Neural progenitor cell (in vitro differentiated cells): ENCODE measurements at places on chromosomes 3 and 15.

DNA sequence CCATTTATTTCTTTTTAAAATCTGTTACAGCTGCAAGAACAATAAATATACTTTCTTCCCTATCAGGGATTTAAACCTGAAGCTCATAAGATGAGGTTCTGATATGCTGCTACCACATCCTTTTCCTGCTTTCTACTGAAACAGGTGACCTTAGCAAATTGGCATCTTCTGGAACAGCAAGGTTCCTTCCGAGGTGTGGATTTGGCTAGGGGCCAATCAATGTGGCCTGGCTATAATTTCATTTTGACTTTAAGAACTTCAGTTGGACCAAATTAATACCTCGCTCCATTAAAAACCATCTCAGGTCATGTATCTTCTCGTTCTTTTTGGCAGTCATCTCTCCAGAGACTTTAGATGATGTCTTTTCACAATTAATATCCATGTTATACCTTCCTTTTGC is 53.4 kb upstream of the C3orf80 start:
- no peak for DNase-seq

DNA sequence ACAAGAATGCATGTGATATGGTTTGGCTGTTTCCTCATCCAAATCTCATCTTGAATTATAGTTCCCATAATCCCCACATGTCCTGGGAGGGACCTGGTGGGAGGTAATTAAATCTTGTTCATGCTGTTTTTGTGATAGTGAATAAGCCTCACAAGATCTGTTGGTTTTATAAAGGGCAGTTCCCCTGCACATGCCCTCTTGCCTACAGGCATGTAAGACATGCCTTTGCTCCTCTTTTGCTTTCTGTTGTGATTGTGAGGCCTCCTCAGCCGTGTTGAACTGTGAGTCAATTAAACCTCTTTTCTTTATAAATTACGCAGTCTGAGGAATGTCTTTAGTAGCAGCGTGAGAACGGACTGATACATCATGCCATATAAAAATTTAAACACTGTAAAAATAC is 1537.0 kb downstream of the OTOL1 start:
- no peak for DNase-seq

- no peak for DNase-seq
Observed at GRCh38 chr3:194101592-194102432, 34.1 kb upstream of the HES1 start.

- DNase-seq = no peak
Observed at GRCh38 chr3:185332026-185332735, 30.8 kb upstream of the MAP3K13 start.

DNA sequence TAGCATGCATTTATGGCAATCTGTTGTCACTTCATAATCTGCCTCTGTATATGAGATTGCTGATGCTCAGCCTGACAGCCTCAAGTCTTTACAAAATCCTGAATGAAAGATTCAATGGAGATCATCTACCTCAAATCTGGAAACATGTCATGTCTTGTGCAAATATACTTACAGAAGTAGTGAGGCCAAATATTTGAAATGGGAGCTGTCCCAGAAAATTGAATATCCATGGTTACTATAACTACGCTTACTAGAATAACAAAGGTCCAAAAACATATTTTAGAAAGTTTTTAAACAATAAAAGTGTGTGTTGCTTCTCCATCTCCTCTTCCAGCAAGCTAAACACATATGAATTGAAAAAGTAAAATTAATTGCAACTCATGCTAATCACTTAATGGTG is 133.2 kb upstream of the DPH6 start:
- DNase-seq = no peak

GRCh38 chr3:141816958-141817357 is 53.8 kb downstream of the GRK7 start:
- DNase-seq = no peak

DNA sequence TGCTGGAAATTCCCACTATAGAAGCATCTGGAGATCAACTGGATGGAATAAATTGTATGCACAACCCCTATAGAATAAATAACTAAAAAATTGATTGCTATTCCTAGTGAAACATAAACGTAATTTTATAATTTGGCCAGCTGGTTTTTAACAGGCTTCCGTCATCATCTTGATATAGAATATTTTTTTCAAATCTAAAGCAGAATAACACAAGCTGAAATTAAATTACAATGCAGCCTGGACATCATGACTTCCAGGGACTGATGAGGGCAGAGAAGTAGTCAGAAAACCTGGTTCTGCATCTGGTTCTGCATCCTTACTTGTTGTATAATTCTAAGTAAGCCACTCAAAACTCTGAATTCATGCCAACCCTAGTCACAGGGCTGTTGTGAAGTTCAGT is 146.1 kb downstream of the MEX3B start:
- no peak for DNase-seq

GRCh38 chr3:98519351-98519750 is 3.4 kb downstream of the CLDND1 start:
- DNase-seq = no peak

DNA sequence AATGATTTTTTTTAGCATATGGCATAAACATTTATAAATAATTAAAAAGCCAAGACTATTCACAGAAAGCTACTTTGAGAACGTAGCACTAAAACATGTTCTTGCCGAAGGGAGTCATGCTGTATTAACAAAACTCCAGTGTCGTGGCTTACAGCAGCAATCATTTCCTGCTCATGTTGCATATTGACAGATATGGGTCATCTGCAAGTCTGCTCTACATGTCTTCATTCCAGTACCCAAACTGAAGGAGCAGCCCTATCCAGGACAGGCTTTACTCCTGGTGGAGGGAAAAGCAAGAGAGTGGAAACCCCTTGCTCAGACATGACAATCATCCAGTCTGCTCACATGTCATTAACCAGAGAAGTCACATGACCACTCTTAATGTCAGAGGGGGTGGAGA is 87.6 kb downstream of the NEK11 start:
- DNase-seq = no peak

GRCh38 chr3:107218864-107219269 is 158.4 kb upstream of the CCDC54 start:
- no peak for DNase-seq

GRCh38 chr3:136387031-136387430 is 136.9 kb downstream of the PCCB start:
- no peak for DNase-seq

DNA sequence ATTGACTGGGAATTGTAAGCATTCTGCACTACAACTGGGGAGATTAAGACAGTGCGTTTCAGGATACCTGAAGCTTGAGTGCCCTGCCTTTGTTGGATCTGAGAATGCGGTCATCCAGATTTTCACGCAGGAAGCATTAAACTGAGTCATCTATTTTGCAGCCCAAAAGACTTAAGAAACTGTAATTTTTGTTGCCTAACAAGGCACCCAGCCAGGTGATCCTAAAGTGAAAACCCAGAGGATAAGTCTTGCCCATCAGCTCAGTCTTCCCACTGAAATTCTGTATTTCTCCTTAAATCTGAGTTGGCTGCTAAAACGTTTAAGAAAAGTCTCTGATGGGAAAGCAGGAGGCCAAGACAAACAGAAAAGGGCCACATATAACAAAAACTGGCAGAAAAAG is 242.5 kb upstream of the TMCO5A start:
- DNase-seq = peak; percentile 9

GRCh38 chr3:11559816-11560633 is 83.7 kb downstream of the VGLL4 start:
- no peak for DNase-seq

DNA sequence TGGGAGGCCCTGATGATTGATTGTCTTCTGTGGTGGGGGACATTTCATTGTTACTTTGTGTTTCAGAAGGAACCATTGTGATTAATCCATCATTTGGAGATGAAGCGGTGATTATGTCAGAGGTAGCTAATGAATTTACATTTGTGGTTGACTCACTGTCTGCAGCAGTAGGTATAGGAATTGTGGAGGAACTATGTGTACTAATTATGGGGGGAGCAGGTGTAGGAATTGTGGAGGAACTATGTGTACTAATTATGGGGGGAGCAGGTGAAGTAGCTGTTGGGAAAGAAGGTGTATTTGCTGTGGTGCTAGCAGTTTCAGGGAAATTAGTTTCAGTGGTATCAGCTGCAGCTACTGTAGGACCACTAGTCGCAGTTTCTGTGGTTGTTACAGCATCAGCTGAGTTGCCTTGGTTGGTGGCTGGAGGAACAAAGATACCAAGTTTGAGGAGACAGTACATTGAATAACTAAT is 6.9 kb downstream of the MUC13 start:
- DNase-seq = no peak

DNA sequence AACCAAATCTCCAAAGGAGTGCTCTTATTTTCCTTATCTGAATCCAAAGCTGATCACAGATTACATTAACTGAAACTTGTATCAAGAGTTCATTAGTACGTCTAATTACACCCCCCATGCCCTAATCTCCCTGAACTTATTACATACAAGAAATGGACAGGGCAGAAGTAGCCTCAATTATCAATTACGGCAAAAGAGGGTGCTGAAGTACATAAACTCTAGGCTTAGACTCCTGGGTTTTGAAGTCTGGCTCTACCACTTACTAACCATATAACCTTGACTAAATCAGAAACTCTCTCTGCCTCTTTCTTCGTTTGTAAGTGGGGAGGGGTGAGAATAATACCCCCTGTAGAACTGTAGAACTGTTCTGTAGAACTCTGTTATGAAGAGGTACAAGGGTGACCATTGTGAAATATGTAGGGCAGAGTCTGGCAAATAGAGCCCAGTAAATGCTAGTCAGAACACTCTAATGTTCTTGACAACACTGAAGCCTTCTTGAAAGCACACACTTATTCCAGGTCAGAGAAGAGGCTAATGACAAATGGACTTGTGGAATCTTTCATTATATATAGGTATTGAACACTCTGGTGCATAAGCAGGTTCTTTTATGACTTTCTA is 19.6 kb upstream of the OR5K4 start:
- no peak for DNase-seq

DNA sequence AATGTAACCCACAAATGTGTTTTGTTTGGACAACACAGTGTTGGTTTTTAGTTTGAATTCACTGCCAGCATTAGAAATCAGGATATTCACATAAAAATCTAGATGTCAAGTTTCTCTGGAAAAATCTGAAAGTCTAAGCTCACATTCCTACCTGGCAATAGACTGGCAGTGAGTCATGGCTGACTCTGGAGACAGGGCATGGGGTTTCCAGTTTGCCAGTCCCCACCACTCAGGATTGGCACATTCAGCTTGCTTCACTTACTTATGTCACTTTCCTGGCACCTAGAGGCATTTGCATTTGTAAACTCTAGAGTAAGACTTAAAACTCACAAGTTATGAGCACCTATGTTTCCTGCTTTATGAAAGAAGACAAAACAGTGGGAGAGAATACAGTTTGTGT is 19.1 kb upstream of the SEC61A1 start:
- DNase-seq = no peak

DNA sequence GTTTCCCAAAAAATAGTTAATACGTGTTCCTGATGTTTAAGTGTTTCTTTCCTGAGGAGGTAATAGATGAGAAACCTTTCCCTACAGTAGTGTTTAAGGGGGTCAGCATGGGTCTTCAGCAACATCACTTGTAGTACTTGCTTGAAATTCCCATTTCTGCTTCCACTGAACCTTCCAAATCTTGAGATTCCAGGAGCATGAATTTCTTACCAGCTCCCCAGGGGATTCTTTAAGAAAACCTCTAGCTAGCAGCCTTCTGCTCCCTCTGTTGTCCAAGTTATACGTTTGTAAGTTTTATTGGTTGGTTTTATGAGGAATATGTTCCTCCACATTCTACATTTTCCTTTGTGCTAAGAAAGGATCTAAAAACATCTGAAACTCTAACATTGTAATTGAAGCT is 38.2 kb upstream of the ACP3 start:
- no peak for DNase-seq

GRCh38 chr15:85707519-85708338 is 87.0 kb downstream of the KLHL25 start:
- no peak for DNase-seq

DNA sequence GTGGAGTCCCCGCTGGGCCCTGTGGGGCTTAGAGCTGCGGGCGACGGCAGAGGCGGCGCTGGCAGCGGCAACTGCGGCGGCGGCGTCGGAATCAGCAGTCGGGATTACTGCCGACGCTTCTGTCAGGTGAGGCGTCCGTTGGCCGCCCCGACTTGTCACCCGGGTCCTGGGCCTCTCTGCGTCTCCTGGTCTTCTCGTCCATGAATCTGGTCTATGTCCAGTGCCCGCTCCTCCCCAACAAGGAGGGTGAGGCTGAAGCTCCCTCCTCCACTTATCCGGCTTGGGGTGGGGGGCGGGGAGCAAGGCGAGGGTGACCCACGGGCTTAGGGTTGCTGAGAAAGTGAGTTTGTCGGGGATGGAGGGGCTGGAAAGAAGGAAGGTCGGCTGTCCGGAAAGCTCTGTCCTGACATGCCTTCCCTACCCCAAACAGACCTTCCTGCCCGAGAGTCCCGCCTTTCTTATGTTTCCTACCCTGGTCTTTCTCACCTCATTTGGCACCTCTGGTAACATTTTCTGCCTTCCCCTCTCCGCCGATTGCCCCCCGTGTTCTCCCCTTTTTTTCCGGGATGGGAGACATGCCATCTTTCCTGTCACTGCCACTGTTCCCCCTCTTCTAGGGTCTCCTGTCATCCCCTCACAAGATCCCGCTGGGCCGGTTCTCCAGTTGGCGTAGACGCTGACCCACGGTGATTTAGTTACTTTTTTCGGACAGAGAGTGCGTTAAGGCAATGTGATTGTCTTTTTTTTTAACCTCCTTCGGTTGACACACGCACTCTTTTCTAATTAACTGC is 520 bp downstream of the ZNF654 start:
- peak; percentile 47 for DNase-seq

DNA sequence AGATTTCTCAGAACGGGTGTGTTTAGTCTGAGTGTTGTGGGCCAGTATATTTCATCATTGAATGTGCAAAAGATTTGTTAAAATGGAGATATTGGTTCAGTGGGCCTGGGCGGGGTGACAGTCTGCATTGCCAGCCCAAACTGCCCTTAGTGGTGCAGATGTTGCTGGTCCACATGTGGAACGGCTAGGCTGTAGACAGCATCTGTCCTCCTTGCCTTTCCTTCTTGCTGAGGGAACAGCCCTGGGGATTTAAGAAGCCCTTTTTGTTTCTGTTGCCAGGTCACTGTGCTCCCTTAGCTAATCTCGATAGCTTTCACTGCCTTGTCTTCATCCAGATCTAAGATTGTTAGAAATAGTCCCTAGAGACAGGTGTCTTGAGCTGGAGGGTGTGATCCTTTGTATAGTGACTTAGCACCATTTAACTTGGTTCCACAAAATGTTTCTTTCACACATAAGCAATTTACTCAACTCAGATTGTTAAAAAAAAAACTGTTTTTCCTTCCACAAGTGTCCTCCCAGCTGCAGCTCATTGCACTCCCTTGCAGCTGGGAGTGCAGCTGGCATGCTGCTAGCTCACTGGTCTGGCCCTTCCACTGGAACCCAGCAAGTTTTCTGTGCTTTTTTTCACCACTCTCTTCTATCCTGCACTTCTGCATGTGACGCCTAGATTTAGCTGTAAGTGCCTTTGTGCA is 37.5 kb downstream of the GAP43 start:
- peak; percentile 52 for DNase-seq

GRCh38 chr3:17140670-17141505 is 256.1 kb downstream of the PLCL2 start:
- no peak for DNase-seq

GRCh38 chr15:65393557-65393956 is 15.8 kb upstream of the IGDCC3 start:
- DNase-seq = no peak

- DNase-seq = peak; percentile 41
Observed at GRCh38 chr3:24359645-24360462, 134.8 kb downstream of the THRB start.

- no peak for DNase-seq
Observed at GRCh38 chr3:110589341-110589740, 482.3 kb upstream of the NECTIN3 start.

- no peak for DNase-seq
Observed at GRCh38 chr15:56058986-56059385, 65.6 kb upstream of the NEDD4 start.

- no peak for DNase-seq
Observed at GRCh38 chr3:53856964-53857363, 10.6 kb downstream of the IL17RB start.
